ENCODE measurements at places on chromosomes 3 and 15. TPM values are rescaled to one million over a fixed set of nuclear protein-coding genes. Genes with fewer than 3 reads are reported as not detected.

KLF13 gene
- 2.5 TPM for total RNA-seq

TUSC2 gene
- total RNA-seq, result 28.5 TPM

DNA sequence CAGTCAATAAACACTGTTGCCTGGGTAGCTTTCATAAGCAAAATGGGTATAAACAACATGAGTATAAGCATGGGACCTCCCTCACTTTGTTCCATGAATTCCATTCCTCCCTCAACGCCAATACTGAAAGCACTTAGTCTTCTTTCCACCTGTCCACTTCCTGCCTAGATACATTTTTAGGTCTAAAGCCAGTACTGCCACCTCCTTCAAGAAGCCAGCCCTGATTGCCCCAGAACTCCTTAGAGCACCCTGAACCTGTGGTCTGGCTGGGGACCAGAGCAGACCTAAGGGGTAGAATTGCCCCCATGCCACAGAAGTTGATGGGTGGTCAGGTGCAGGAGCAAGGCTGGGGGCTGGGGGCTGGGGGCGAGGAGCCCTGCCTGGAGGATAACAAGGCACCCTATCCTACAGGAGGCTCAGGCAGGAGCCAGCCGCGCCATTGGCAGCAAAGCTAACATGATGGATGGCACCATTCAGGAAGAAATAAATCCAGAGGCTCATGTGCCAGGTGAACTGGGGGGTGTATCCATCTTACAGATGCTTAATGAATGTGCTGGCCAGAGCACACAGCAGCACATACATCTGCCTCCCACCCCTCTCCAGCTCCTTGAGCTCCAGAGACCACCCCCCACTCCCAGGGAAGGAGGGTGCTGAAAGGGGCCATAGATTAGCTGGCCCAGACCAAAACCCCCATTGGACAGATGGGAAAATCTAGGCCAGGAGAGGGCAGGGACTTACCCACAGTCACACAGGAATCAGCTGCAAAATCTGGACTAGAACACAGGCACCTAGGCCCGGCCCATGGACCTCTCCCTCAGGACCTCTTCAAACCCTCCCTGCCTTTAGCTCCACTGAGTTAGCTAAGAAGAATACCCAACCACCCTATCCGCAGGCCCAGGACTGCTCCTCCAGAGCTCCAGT lies 113.8 kb upstream of the LINGO1 start:
- no peaks in the 10 kb centered on the region for H3K36me3 ChIP-seq
- H3K4me1 ChIP-seq, result no peaks in the 10 kb centered on the region
- no peak overlapping the region for H3K4me3 ChIP-seq
- DNase-seq, result no peak

DNA sequence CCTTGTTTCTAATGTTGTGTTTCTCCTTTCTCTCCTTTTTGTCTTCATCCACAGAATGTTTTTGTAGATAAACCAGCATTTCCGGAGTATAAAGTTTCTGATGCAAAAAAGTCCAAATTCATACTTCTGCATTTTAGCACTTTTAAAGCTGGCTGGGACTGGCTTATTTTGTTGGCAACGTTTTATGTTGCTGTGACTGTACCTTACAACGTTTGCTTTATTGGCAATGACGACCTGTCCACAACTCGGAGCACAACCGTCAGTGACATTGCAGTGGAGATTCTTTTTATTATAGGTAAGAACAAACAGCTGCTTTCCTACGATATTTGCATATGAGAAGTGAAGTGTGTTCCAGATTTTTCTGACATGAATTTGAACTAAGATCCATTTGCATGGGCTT lies 199.4 kb downstream of the KCNH8 start:
- no peak overlapping the region for H3K27ac ChIP-seq
- no peaks in the 10 kb centered on the region for H3K4me1 ChIP-seq
- H3K36me3 ChIP-seq, result no peaks in the 10 kb centered on the region

GRCh38 chr15:43316016-43316970 lies 14.1 kb downstream of the LCMT2 start:
- no peaks in the 10 kb centered on the region for H3K4me1 ChIP-seq
- no peak overlapping the region for H3K27ac ChIP-seq
- no peak overlapping the region for H3K4me3 ChIP-seq
- no peak for DNase-seq
- H3K36me3 ChIP-seq, result no peaks in the 10 kb centered on the region
